ENCODE measurements at places on chromosomes 3 and 15.
A peak's percentile ranks its signal among the peaks of the same experiment; 100 is the strongest.

DNA sequence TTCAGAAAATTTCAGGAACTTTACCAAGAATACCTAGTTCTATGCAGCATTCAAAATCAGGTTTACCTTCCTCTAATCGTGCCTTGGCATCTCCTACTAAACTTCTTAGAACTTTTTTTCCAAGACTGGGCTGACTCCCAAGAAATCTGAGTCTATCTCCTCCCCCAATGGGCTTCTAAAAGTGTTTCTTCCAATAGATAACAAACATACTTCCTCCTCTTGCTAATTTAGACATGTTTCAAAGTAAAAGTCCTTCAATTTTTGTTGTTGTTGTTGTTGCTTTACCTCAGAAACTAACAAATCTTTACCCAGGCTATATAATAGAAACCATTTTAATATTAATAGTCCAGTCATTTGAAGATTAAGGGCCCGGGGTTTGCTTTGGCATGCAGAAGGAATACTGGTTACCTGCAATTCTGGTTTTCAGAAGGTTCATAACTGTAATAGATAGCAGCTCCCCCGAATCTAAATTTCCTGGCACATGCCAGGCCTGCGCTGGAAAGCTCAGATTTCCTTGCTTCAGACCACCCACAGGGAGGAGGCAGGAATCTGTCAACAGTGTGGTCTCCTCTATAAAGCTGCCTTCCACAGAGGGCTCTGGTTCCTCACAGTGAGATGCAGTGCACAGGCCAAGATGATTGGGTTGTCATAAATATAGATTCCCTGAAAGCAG is 188.7 kb downstream of the THRB start:
- DNase-seq = no peak

GRCh38 chr3:194046995-194047645 is 88.8 kb upstream of the HES1 start:
- no peak for DNase-seq

DNA sequence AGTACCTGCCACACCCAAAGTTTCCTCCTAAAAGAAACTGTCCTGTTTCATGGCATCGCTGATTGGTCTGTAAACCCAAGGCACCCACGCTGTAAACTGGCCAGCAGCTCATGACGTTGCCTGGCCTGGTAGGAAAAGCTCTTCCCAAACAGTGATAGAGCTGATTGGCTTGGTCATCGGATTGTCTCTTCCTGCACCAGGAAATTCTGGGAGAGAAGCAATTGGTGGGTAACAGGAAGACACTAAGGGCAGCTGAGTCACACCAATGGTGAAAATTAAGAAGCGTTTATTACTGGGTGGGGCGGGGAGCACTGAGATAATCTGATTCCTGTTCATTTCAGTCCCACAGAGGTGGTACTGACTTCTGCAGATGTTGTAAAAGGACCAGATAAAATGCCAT is 31.0 kb downstream of the KLHL6 start:
- DNase-seq = no peak

DNA sequence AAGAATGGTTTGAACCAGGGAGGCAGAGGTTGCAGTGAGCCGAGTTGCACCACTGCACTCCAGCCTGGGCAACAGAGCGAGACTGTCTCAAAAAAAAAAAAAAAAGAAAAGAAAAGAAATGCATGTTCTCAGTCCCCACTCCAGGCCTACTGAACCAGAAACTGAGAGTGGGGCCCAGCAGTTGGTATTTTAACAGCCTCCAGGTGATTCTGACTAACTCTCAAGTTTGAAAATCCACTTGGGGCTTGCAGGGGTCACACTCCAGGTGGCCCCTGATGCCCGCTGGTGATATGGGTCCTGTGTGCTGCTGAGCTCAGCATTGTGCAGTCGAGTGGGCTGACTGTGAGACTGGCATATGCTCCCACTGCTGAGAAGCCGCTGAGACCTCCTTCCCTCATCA is 133.7 kb upstream of the C2CD4B start:
- DNase-seq = no peak

GRCh38 chr3:71984843-71985613 is 200.1 kb upstream of the PROK2 start:
- peak; percentile 46 for DNase-seq

GRCh38 chr3:70315021-70315420 is 2.6 kb upstream of the MDFIC2 start:
- no peak for DNase-seq

DNA sequence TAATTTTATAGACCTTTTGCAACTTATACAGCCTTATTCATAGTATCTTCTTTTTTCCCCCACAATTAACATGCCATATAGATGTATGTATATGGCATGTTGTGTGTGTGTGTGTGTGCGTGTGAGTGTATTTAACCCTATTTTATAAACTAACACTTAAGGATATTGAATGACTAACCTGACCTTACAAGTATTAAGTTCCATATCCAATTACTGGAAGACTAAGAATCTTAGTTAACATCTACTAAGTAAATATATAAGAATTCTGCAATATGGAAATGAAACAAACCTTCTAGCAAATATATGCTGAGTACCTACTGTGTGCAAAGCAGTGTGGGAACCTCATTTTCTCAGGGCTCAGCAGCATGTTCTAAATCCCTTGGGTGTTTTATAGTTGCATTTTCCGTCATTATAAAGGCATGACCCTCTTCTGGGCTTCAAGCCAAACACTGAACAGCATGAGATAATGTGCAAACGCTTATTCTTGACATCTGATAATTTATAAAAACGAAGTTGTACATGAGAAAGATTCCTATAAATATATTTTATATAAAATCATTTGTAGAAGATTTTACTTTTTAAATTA is 105.5 kb downstream of the NLGN1 start:
- no peak for DNase-seq

- no peak for DNase-seq
These were observed 27.5 kb upstream of the DENND4A start for GRCh38 chr15:65819563-65819960.

DNA sequence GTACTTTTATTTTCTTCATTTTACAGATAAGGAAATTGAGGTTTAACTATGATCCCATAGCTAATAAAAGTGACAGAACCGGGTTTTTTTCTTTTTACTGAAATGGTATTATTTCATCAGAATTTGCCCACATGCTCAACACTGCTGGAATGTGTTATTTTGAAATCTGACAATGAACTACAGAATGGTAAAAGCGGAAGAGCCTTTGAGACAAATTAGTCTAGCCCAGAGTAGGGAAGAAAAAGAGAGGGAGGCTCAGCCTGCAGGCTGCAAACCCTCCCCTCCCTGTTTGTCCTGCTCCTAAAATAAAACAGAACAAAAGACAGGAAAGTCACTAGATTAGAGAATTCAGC is 100.3 kb upstream of the LIPC start:
- no peak for DNase-seq

- DNase-seq = no peak
These were observed 41.8 kb downstream of the IFT122 start for GRCh38 chr3:129481766-129482332.

DNA sequence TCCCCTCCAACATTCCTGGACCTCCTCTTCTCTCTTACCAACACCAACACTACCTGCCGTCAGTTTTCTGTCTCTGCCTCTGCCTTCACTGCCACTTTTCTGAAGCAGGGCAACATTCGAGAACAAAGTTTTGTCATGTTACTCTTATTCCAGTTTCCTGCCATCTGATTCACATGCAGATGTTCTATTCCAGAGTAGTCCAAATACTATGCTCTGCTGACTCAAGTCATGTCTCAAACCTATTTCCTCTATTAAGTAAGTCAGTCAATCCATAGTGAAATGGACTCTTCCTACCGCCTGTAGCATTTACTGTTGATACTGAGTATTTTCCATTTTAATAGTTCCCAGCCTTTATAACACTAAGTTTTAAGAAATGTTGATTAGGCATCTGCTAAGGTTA is 43.4 kb downstream of the ESYT3 start:
- DNase-seq = no peak

DNA sequence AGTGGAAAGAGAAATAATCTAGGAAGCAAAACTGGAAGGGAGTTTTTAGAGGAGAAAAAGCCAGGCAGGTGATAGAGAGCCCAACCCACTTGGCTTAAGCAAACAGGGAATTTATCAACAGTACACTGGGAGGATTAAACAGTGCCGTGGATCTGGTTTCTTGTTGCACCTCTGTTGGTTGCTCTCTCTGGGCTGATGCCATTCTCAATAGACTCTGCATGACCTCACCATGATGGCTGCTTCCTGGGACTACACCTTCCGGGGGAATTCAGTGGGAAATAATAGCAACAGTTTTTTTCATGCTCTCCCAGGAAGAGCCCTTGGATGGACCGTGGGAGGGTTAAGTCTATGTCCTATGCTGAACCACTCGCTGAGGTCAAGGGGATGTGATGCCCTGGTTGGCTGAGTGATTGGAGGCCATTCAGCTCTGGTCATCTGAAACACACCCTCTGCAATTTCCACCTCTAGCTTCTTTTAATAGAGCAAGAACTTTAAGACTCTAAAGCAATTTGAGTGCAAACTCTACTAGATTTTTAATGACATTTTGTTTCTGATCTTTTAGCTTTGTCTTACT is 74.2 kb downstream of the EPHB1 start:
- DNase-seq = no peak

DNA sequence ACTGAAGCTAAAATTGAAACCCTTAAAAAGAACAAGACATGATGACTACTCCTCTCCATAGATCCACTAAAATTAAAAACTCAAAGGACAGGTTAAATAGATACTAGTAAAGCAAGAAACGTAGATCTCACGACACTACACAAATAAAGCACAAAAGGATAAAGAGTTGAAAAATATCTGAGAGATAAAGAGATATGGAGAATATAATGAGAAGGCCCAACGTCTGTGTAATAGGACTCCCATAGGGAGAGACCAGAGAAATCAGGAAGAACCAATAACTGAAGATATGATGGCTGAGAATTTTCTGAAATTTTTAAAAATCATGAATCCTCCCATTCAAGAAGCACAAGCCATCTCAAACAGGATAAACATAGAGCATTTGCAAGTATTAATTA is 45.6 kb upstream of the PRICKLE2 start:
- DNase-seq = no peak

All from T-helper 2 cell treated with Interferon-gamma antibody and Interleukin-4, amounts not matched to agents 5 μg/mL and 100 μg/mL, for 36 hours (primary cell).